ENCODE measurements at places on chromosomes 3 and 15.

DNA sequence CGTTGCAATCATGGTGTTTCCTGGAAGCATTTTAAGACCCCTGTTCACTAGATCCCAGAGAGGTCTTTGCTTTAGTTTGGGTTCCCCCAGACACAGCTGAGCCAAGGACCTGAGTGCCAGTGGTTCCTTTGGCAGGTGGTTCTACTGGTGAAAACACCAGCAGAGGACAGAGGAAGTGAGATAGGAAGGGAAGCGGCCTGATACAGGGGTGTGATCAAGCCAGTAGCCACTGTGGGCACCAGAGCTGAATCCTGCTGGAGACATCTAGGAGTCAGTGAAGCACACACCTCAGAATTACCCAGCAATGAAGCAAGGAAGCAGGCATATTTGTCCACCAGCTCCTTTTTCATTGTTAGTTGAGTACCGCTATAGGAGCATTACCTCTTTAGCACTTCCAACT lies 243.2 kb upstream of the NR2E3 start:
- no peak for DNase-seq

GRCh38 chr15:72800833-72801481 lies 17.4 kb upstream of the ADPGK start:
- no peak for DNase-seq

DNA sequence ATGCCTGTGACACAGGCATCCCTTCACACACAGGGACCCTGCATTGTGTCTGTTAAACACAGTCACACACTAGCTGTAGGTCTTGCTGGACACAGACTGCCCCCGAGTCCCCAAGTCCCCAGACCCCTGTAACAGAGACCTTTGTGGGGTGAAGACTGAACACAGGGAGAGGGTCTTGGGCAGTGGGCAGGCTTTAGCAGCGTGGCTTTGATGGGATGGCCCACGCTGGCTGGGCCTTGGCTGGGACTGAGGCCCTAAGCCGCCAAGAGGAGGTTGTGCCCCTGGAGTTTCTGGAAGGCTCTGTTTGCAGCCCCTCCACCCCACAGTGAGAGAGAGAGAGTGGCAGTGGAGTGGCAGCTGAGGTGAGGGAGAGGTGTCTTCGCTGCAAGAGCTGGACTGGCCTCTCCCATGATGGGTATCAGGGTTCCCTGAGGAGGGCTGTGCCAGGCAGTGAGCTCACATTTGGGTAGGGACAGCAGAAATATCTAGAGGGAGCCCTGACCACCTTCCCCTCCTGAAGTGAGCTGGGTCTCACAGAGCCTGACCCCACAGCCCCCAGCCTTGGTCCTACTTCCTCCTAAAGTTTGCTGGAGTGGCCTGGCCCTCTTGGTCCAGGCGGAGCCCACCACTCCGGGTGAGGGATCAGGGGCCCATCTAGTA lies 635 bp upstream of the VILL start:
- DNase-seq: no peak

DNA sequence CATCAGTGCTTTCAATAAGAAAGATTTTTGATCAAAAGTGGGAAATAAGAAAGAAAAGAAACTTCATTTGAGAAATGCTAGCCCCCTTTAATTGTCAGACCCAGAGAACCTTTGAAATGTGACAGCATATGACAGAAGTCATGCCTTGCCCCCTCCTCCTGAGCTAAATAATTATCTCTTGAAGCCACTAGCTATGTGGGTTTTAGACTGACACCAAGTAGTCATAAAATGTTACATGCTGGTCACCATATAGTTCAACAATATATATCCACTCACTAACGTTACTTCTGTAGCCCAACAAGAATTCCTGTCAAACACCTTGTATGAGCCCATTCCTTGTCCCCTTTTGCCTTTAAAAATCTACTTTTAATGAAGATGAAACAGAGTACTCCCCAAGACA lies 43.1 kb upstream of the AADACL2 start:
- DNase-seq: no peak

DNA sequence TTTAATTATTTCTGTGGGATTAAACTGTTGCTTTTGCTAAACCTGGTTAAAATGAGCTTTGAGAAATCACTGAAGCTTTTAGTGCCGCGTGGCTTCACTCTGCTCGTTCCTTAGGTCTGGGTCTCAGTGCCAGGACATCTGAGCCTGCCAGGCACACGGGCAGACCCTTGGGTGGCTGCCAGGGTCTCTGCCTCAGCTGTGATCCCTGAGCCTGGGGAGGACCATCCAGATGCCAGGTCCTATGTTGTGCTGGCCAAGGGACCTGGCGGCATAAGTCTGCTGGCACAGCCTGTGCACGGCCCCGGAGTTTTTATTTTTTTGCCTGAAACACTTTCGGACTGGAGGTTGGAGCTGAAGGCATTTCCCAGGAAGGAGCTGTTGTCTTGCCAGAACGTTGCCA lies 328.1 kb downstream of the LRTM1 start:
- DNase-seq: no peak

DNA sequence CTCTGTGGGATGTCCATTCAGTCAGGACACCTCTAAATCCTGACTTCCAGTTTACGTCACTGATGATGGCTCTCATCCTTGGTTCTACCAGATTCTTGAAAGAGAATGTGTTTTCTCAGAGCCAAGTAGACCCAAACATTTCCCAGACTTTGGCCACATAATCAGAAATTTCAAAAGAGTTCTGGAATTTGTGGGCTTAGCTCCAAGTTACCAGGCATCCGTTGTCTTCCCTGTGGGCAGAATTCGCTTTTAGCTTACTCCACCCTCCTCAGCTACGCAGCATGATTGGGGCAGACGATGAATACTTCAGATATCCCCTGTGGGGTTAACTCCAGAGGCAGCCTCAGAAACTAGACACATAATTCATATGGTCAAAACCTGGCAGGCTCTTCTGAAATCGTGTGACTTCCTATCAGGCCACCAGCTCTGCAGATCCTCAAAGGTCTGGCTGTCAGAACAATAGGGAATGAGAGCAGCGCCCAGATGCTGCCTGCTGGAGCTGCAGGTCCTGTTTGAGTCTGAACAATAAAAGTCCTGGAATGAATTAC lies 30.6 kb downstream of the CRTC3 start:
- no peak for DNase-seq

GRCh38 chr3:56771376-56771775 lies 30.4 kb downstream of the ARHGEF3 start:
- no peak for DNase-seq

DNA sequence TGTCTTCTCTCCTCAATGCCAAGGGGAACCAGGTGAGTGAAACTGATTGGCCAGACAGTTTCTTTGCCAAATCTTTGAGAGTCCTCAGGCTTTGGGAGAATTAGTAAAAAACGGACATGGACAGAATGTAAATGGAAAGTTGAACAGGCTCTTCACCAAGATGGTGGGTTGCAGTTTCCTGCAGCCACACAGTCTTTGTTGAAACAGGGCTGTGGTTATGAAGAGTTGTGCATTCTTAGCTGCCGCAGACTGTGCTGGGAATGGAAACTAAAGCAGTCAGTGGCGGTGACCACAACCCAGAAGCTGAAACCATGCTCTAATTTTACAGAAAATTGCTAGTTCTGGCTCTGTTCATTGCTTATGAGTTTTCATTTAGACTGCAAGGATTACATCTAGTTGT lies 42.1 kb upstream of the TASOR start:
- peak; percentile 29 for DNase-seq
